ENCODE measurements at places on chromosomes 2 and 18. TPM values are rescaled to one million over a fixed set of nuclear protein-coding genes. Genes with fewer than 3 reads are reported as not detected.

TMEM37 gene
- not detected for total RNA-seq

IMPACT gene
- 24.1 TPM for total RNA-seq

UGT1A3 gene
- total RNA-seq = not detected

NEB gene
- 0.07 TPM for total RNA-seq

ZNF236 gene
- 5.4 TPM for total RNA-seq

CREG2 gene
- 3.9 TPM for total RNA-seq

SELENOI gene
- 35.5 TPM for total RNA-seq

LRATD1 gene
- 44.7 TPM for total RNA-seq

KCNG2 gene
- not detected for total RNA-seq

PARD3B gene
- 1.6 TPM for total RNA-seq

TTC27 gene
- total RNA-seq = 12.6 TPM

EN1 gene
- total RNA-seq = not detected

DLX1 gene
- total RNA-seq = not detected

CAPG gene
- total RNA-seq = 400 TPM

IL1R1 gene
- total RNA-seq = 2.3 TPM

LHCGR gene
- total RNA-seq = not detected

CHRNG gene
- total RNA-seq = not detected

VSNL1 gene
- 21.7 TPM for total RNA-seq

ARL5A gene
- total RNA-seq = 65.0 TPM

UGT1A10 gene
- not detected for total RNA-seq

BOLA3 gene
- 124 TPM for total RNA-seq

Data from airway epithelial cell (primary cell).